ENCODE measurements at places on chromosomes 11 and 22.
A peak's percentile ranks its signal among the peaks of the same experiment; 100 is the strongest.

DNA sequence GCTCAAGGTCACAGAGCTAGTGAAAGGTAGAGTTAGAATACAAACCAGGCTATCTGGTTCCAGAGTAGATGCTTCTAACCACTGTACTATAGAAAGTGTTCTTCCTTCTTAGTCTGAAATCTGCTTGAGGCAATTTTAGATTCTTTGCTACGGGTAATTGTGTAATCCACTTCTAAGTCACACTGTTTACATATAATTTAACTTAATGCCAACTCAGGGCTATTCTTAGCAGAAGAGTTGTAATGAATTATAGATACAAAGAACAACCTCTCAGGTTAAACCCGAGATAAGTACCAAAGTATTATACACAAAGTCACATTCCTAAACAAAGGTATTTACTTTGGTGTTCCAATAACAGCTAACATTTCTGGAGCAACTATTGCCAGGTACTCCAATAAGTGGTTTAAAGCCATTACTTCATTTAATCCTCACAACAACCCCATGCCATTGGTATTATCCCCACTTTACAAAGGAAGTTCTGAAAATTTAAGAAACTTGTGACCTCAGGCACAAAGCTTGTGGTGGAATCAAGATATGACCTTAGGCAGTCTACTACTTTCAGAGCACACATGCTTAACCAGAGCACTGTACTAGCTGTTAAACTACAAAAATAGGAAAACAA, 31.1 kb upstream of the DDI1 start:
- no peak for DNase-seq

GRCh38 chr11:132115454-132115853, 745.0 kb downstream of the NTM start:
- no peak for DNase-seq

GRCh38 chr11:116326146-116326545, 446.6 kb downstream of the BUD13 start:
- DNase-seq: no peak

DNA sequence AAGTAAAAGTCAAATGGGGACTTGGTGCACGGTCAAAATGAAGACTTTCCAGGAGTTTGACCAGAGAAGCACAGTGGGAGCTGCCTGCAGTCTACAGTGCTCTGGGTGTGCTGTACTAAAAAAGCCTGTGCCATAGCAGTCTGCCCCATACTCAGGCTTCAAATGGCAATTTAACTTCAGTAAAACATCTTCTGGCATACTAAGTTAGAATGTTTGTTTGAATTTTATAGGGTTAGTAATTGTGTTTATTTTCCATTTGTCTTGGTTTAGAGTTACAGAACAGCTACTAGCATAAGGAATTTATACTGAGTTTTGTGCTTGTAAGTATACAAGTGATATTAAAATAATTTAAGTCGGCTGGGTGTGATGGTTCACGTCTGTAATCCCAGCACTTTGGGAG, 29.3 kb upstream of the LIPT2 start:
- DNase-seq: no peak

DNA sequence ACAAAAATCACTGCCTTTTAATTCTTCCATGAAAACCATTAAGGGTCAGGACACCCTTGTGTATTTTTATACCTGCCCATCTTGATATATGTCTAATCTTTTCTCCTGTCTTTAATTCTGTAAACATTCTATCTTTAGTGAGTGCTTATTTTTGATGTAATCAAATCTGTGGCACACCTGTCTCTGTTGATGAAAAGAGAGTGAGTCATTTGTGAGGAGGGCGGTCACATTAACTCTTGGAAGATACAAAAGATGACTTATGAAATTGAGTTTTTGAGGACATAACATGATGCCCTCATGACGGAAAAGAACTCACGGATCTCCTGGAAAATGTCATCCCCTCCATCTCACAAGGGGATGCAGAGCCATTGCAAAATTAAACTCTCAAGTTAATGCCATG, 206.5 kb upstream of the PGR start:
- DNase-seq: no peak

- peak; percentile 34 for DNase-seq
These were observed 6.6 kb downstream of the NEAT1 start for GRCh38 chr11:65429068-65429681.

GRCh38 chr22:24176630-24177029, 4.7 kb upstream of the SUSD2 start:
- no peak for DNase-seq

GRCh38 chr11:75583718-75584658, 21.9 kb downstream of the SERPINH1 start:
- DNase-seq: peak; percentile 83

DNA sequence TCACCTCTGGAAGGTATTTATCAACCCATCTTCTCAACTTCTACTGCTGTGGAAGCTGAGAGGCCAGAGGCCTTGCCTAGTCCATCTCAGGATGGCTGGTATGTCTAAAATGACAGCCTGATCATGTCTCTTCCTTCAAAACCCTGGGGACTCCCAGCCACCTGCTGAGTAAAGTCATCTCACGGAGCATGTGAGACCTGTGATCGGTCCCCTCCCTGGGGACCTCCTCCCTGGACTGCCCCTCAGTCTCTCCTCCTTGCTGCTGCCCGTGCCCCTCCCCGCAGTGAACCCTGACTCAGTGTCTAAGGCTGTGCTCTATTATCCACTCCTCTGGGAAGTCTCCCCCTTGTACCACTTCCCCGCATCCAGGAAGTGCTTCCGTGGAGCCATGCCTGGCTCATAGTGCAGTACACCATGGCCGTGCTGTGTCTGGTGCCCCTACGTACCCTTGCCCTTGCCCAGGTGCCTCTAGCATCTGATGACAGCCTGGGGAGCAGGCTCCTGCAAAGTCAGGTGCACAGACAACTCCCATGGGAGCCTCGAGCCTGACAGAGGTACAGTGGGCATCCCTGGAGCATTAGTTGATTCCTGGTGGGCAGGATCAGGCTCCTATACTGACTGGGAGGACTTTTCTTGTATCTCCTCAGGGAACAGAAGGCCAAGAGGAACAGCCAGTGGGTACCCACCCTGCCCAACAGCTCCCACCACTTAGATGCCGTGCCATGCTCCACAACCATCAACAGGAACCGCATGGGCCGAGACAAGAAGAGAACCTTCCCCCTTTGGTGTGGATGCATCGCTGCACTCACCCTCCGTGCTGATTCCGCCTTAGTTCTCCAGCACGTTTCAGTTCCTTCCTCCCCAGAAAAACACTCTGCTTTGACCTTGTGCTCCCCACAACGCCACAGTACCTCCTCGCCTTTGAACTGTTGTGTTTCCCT, 13.8 kb downstream of the SMARCB1 start:
- no peak for DNase-seq

DNA sequence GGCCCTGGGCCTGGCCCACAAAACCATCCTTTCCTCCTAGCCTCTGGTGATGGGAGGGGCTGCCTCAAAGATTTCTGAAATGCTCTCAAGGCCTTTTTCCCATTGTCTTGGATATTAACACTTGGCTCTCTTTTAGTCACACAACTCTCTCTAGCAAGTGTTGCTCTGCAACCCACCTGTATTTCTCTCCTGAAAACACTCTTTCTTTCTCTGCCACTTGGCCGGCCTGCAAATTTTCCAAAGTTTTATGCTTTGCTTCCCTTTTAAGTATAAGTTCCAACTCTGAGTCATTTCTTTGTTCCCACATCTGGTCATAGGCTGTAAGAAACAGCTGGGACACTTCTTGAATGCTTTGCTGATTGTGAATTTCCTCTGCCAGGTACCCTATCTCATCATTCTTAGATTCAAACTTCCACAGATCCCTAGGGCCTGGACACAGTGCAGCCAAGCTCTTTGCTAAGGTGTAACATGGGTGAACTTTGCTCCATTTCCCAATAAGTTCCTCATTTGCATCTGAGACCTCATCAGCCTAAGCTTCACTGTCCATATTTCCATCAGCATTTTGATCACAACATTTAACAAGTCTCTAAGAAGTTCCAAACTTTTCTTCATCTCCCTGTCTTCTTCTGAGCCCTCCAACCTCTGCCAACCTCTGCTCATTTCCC, 93.8 kb downstream of the TRIM29 start:
- no peak for DNase-seq

DNA sequence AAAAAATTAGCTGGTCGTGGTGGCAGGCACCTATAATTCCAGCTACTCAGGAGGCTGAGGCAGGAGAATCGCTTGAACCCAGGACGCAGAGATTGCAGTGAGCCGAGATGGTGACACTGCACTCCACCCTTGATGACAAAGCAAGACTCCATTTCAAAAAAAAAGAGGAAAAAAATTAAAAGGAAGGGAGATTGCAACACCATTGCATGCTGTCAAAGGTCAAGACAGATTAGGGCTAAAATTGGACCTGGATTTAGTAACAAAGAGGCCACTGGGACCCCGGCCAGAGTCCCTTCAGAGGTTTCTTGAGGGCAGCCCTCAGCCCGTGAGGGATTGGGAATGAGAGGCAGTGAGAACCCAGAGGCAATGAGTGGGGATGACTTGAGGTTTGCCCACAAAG, 8.2 kb upstream of the MAFF start:
- DNase-seq: no peak

DNA sequence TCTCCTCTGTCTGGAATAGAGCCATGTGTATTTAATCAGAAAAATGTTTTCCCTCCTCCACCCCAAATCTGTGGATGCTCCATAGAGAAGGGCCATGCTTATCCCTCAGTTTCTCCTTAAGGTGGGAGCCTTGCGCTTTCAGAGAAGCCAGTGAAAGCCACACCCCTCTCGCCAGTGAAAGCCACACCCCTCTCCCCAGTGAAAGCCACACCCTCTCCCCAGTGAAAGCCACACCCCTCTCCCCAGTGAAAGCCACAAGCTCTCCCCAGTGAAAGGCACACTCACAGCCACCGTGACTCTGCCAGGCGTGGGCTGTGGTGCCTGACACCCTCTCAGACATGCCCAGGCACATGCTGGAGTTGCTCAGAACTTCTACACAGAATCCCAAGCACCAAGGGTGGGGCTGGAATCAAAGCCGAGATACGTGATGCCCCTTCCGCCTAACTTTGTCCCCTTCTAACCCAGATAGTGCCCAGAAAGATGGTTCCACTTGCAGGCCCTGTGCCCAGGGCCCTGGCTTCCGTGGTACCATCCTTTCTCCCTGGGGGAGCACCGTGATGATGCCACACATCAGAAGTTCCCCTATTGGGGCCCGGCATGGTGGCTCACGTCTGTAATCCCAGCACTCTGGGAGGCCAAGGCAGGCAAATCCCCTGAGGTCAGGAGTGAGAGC, 16.5 kb upstream of the PRR5 start:
- no peak for DNase-seq

DNA sequence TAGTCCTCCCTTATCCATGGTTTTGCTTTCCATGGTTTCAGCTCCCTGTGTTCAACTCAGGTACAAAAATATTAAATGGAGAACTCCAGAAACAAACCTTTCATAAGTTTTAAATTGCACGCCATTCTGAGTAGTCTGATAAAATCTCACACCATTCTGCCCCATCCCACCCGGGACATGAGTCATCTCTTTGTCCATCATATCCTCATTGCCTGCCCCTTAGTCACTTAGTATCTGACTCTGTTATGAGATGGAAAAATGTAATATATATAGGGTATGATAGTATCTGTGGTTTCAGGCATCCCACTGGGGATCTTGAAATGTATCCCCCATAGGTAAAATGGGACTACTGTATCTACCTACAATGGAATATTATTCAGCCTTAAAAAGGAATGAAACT, 35.5 kb upstream of the FGF3 start:
- no peak for DNase-seq

GRCh38 chr22:37188901-37189466, 937 bp upstream of the C1QTNF6 start:
- no peak for DNase-seq

GRCh38 chr11:27701355-27702105, 1.3 kb upstream of the BDNF start:
- DNase-seq: peak; percentile 70

GRCh38 chr22:48557473-48557872, 1270.2 kb downstream of the BRD1 start:
- no peak for DNase-seq

- DNase-seq: no peak
These were observed 86.5 kb upstream of the MYO18B start for GRCh38 chr22:25655371-25655935.

DNA sequence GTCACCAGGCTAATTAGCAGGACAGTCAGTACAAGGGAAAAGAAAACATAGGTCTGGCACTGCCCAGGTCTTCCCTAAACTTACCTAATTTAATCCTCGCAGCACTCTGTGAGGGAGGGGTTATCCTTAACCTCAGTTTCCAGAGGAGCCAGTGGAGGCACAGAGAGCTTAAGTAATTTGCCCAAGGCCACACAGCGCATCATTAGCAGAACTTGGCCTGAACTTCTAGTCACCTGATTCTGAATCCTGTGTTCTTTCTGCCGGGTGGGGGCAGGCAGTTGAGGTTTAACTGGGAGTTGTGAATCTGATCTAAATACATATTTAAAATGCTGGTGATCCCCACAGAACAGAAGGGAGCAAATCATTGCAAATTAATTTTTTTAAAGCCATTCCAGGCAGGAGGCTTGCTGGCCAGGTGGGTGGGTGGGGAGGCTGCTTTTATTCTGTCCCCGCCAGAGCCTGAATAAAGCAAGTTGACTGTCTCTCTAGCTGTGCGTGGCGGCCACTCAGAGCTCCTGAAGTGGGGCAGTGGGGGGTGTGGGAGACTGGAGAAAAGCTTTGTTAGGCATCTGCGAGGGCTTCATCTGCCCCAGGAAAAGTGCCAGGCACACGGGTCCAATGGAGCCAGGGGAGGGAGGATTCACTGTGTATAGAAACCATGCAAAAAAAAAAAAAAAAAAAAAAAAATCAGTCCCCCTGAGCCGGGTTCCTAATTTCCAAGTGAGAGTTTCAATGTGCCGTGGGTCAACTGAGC, 66.1 kb downstream of the NFAM1 start:
- no peak for DNase-seq

DNA sequence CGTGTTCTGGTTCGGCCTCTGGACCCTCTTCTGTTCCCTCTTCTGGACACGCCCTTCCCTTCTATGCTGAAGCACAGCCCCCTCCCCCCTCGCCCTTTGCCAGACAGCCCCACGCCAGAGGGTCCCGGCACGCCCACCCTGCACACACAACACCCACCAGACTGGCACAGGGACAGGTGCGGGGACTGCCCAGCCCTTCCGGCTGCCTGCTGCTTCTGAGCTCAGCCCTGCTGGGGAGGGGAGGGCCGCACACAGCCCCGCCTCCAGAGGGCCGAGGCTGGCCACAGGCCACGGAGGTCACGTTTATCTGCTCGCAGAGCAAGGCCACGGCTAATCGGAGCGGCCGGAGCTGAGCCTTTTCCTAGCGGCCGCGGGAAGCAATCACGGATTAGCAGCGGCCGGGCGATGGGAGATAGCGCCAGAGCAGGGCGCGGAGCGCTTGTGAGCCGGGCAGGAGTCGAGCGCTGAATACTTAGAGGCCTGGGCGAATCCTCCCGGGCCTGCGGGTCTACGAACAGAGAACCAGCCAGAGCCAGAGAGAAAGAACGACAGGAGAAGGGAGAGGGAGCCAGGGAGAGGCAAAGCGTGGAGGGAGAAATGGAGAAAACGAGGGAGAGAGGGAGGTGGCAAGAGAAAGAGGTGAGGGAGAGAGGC, 21.5 kb downstream of the OTUB1 start:
- DNase-seq: peak; percentile 69

GRCh38 chr22:39327995-39328754, 8.8 kb upstream of the RPL3 start:
- DNase-seq: peak; percentile 64

GRCh38 chr11:9250139-9250582, 15.0 kb downstream of the DENND5A start:
- DNase-seq: no peak

GRCh38 chr22:11627436-11627797, 3900.6 kb upstream of the OR11H1 start:
- no peak for DNase-seq

Data from SK-N-DZ (cell line).